ENCODE measurements at places on chromosomes 1 and 21. TPM values are rescaled to one million over a fixed set of nuclear protein-coding genes. Genes with fewer than 3 reads are reported as not detected.

GRCh38 chr21:19566975-19567374 is 1163.4 kb upstream of the TMPRSS15 start:
- H3K36me3 ChIP-seq, result no peaks in the 10 kb centered on the region
- H3K27ac ChIP-seq, result no peak overlapping the region
- no peak overlapping the region for H3K4me3 ChIP-seq
- H3K4me1 ChIP-seq, result no peaks in the 10 kb centered on the region

GRCh38 chr1:32393136-32393535 is 1.1 kb downstream of the BSDC1 start:
- H3K4me3 ChIP-seq, result peak overlapping the region; percentile 67
- H3K4me1 ChIP-seq, result peaks cover 18% of the 10 kb centered on the region
- H3K27ac ChIP-seq, result no peak overlapping the region
- no peak for DNase-seq
- no peaks in the 10 kb centered on the region for H3K36me3 ChIP-seq

DNA sequence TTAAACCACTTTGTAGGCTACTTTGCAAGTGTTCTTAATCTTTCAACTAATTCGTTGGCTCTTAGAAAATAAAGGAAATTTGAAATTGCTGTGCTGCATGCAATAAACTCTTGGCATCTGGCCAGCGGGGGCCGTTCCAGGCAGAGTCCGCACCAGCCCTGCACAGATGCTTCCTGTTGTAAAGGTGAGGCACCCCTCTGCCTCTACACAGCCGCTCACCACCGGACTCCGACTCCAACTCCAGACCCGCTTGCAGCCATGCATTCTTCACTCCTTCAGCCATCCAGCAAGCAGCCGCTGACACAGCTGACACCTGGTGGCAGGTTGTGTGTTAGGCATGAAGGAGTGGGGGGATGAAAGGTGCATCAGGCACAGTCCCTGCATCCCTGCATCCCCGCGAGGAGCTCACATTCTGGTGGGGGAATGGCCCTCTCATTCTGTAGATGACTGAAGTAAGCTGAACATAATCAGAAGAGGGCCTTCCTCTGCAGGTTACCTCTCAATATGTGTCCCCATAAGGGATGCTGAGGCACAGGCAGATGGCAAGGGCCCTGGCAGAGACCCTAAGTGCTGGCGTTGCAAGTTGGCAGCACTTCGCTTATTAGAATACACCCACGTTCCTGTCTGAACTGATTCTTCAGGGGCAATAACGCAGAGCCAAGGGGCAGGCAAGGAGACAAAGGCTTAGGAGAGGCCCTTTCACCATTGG is 56.8 kb downstream of the GLIS1 start:
- no peak overlapping the region for H3K4me3 ChIP-seq
- no peaks in the 10 kb centered on the region for H3K4me1 ChIP-seq
- H3K27me3 ChIP-seq, result no peaks in the 10 kb centered on the region
- no peak overlapping the region for H3K27ac ChIP-seq
- peak; percentile 33 for DNase-seq

GRCh38 chr1:40039245-40039756 is 1.2 kb upstream of the CAP1 start:
- H3K27ac ChIP-seq, result peak overlapping the region; percentile 89
- no peaks in the 10 kb centered on the region for H3K27me3 ChIP-seq
- H3K36me3 ChIP-seq, result no peaks in the 10 kb centered on the region
- peak overlapping the region; percentile 99 for H3K4me3 ChIP-seq
- peaks cover 2% of the 10 kb centered on the region for H3K4me1 ChIP-seq

- H3K36me3 ChIP-seq, result no peaks in the 10 kb centered on the region
- no peak overlapping the region for H3K4me3 ChIP-seq
- no peak for DNase-seq
- no peaks in the 10 kb centered on the region for H3K27me3 ChIP-seq
- H3K4me1 ChIP-seq, result no peaks in the 10 kb centered on the region
- H3K27ac ChIP-seq, result no peak overlapping the region
Observed at GRCh38 chr1:212108981-212109380, 73.4 kb downstream of the DTL start.

GRCh38 chr1:81662913-81663526 is 137.7 kb upstream of the ADGRL2 start:
- H3K4me3 ChIP-seq, result no peak overlapping the region
- DNase-seq, result no peak
- no peak overlapping the region for H3K27ac ChIP-seq
- H3K27me3 ChIP-seq, result no peaks in the 10 kb centered on the region

The C2CD4D gene
- total RNA-seq, result not detected

DNA sequence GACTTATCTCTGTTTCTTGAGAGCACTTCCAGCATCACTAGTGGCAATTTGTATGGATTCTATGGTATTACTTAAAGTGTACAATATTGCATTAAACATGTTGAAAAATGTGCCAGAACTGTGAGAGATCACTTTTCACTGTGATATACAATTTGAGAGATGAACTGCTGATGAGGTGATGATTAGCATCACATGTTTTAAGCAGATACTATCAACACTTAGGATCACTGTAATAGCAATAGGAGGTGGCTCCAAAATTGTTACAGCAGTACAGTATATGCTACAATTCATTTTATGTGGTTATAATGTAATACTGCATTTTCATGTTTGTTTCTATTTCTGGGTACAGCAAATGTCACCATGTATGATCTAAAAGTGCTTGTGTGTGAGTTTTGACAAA is 570.0 kb downstream of the PTPRC start:
- H3K36me3 ChIP-seq, result no peaks in the 10 kb centered on the region
- H3K27ac ChIP-seq, result no peak overlapping the region
- H3K4me1 ChIP-seq, result no peaks in the 10 kb centered on the region
- no peak for DNase-seq

The TAGLN2 gene
- total RNA-seq, result 138 TPM

DNA sequence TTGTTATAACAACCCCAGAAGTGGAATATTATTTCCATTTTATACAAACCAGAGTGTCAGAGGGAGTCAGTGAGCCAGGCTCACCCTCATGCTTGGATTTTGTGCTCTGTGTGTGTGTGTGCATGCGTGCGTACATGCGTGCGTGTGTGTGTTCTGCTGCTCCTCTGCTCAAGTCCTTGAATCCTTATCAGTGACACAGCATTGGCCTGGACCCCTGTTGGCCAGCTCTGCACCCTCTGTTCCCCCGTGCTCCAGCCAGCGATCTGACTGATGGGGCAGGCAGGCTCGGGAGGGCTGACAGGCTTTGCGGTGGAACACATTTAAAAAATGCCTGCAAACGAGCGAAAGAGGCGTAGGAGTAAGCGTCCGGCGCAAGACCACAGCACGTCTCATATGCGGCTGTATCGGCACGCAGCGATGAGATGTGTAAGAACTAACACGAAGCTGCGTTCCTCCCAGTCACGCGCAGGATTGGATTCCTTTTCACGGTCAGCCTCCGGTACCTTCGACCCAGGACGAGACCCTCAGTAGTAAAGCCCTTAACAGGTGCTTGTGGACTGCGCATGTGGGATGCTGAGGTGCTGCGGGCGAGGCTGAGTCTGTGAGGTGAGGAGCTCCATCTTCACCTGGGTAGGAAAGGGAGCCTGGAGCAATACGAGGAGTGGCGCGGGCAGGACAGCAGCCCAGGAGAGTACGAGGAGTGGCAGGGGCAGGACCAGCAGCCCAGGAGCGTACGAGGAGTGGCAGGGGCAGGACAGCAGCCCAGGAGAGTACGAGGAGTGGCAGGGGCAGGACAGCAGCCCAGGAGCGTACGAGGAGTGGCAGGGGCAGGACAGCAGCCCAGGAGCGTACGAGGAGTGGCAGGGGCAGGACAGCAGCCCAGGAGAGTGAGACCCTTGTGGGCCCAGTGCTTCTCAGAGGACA is 130.9 kb downstream of the GALNT2 start:
- H3K27ac ChIP-seq, result no peak overlapping the region
- H3K4me3 ChIP-seq, result no peak overlapping the region
- no peaks in the 10 kb centered on the region for H3K36me3 ChIP-seq
- no peak for DNase-seq
- peaks cover 2% of the 10 kb centered on the region for H3K4me1 ChIP-seq
- no peaks in the 10 kb centered on the region for H3K27me3 ChIP-seq

DNA sequence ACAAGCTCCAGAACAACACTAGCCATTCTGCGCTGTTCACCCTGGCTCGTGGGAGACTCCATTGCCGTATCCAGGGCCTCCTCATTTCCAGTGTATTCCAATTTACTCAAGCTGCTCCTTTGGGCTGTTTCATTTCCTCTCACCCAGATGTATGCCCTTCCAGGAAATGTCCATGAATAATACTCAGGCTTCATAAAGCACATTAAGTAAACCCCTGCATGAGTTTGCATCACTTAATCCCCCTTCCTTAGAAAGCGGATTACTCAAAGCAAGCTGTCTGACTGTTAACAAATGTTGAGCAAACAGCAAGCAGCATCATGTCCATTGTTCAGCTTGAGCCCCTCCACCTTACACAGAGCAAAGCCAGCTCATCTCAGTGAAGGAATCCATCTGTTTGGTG is 403.6 kb upstream of the PBX1 start:
- H3K27ac ChIP-seq, result no peak overlapping the region
- no peaks in the 10 kb centered on the region for H3K27me3 ChIP-seq
- no peak overlapping the region for H3K4me3 ChIP-seq
- DNase-seq, result no peak
- no peaks in the 10 kb centered on the region for H3K4me1 ChIP-seq

GRCh38 chr1:94144836-94145235 is 23.9 kb upstream of the ABCA4 start:
- H3K36me3 ChIP-seq, result no peaks in the 10 kb centered on the region
- H3K27ac ChIP-seq, result no peak overlapping the region
- no peaks in the 10 kb centered on the region for H3K27me3 ChIP-seq
- DNase-seq, result no peak

DNA sequence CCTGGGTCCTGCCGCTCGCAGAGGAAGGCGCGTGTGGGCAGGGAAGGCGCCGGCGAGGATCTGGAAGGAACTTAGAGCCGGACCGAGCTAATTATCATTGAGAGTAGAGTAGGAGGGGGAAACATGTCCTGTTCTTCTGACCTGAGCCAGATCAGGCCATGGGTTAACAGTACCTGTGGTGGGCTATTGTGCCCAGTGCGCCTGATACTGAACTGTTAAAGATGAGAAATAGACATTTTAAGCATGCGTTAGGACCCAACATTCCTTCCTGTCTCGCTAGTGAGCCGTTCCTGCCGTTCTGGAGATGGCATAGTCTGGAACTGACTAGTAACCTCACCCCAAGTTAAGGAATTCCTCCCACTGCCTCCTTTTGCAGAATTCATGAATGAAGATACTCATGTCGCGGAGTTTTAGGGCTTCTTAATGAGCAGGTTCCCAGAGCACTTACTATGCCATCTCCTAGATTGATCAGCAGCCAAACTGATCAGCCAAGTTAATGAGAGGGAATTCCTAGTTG is 870 bp downstream of the STRIP1 start:
- peak overlapping the region; percentile 53 for H3K27ac ChIP-seq
- H3K36me3 ChIP-seq, result no peaks in the 10 kb centered on the region
- peak overlapping the region; percentile 80 for H3K4me3 ChIP-seq
- DNase-seq, result no peak

The DCST2 gene
- 0.45 TPM for total RNA-seq

The CDCA8 gene
- total RNA-seq, result 0.35 TPM

GRCh38 chr1:23483321-23484252 is at the start of gene ASAP3:
Gene ASAP3, minus strand, starts transcription at chr1:23484179. Its CDS starts 46 bp downstream, at chr1:23484133.
- H3K27me3 ChIP-seq, result no peaks in the 10 kb centered on the region
- H3K36me3 ChIP-seq, result no peaks in the 10 kb centered on the region
- peak within 1 kb of the TSS; percentile 95 for H3K4me3 ChIP-seq
- peak within 1 kb of the TSS; percentile 98 for H3K27ac ChIP-seq

DNA sequence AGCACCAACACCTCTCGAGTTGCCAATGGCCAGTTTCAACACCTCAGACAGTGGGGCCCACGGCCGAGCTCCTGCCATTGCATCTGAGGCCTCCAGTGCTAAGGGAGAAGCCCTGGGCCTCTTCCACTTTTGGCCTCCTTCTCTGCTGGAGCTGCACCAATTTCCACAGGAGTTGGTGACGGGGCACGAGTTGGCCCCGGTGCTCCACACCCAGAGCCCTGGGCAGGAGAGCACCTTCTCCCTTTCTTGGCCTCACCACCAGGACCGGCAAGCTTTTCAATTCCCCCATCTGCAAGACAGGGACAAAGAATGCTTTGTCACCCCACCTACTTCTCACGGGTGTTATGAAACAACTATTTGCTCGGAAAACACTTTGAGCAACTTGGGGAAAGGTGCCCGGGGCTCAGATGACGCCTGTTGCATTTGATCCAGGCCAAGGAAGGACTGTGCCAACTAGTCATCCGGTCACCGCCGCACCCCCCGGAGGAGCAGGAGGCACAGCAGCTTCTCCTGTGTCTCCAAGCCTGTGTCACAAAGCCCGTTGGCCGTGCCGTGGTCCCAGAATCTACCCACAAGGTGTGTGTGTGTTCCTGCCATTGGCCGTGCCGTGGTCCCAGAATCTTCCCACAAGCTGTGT is 55.2 kb downstream of the TOMM20 start:
- H3K27me3 ChIP-seq, result no peaks in the 10 kb centered on the region
- H3K27ac ChIP-seq, result no peak overlapping the region
- peaks cover 11% of the 10 kb centered on the region for H3K4me1 ChIP-seq
- no peaks in the 10 kb centered on the region for H3K36me3 ChIP-seq
- no peak for DNase-seq

- H3K4me3 ChIP-seq, result no peak overlapping the region
- no peaks in the 10 kb centered on the region for H3K27me3 ChIP-seq
- H3K27ac ChIP-seq, result peak overlapping the region; percentile 43
- peak; percentile 31 for DNase-seq
- no peaks in the 10 kb centered on the region for H3K36me3 ChIP-seq
Observed at GRCh38 chr1:37676281-37677142, 15.8 kb upstream of the CDCA8 start.

The CFAP107 gene
- total RNA-seq, result 0.62 TPM

- no peaks in the 10 kb centered on the region for H3K27me3 ChIP-seq
- H3K4me1 ChIP-seq, result peaks cover 2% of the 10 kb centered on the region
- H3K4me3 ChIP-seq, result no peak overlapping the region
- no peaks in the 10 kb centered on the region for H3K36me3 ChIP-seq
- DNase-seq, result no peak
Observed at GRCh38 chr1:201694608-201695335, 134.2 kb upstream of the IPO9 start.

GRCh38 chr1:98197356-98197755 is 276.5 kb upstream of the DPYD start:
- no peaks in the 10 kb centered on the region for H3K27me3 ChIP-seq
- H3K27ac ChIP-seq, result no peak overlapping the region
- H3K36me3 ChIP-seq, result no peaks in the 10 kb centered on the region
- DNase-seq, result no peak
- H3K4me3 ChIP-seq, result no peak overlapping the region
- no peaks in the 10 kb centered on the region for H3K4me1 ChIP-seq

- no peak overlapping the region for H3K27ac ChIP-seq
- no peaks in the 10 kb centered on the region for H3K4me1 ChIP-seq
- DNase-seq, result no peak
- no peaks in the 10 kb centered on the region for H3K36me3 ChIP-seq
- no peak overlapping the region for H3K4me3 ChIP-seq
Observed at GRCh38 chr1:205936311-205936710, 6.9 kb downstream of the SLC26A9 start.

The NDUFS2 gene
- 90.7 TPM for total RNA-seq

DNA sequence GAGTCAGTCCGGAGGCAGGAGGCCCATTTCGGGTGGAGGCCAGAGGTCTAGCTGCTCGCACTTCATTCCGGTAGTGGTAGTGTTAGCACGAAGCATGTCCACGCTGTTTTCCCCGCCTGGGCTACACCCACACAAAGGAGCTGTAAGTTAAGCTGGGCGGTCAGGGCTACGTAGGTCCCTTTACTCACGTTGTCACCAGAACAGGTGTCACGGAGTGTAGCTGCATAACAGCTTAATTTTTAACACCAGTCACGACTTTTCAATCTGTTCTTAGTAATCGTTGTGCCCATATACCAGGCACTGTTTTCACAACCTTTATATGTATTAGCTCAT is 15.6 kb downstream of the HLX start:
- DNase-seq, result no peak
- peaks cover 2% of the 10 kb centered on the region for H3K4me1 ChIP-seq
- H3K27ac ChIP-seq, result no peak overlapping the region
- no peaks in the 10 kb centered on the region for H3K27me3 ChIP-seq
- H3K4me3 ChIP-seq, result no peak overlapping the region

The C1orf115 gene
- total RNA-seq, result 19.8 TPM

The KCNJ6 gene
- not detected for total RNA-seq

All from ovary (tissue), 10 donors.